WTC11 (cell line): ENCODE measurements at places on chromosomes 3 and 15.
A peak's percentile ranks its signal among the peaks of the same experiment; 100 is the strongest.

GRCh38 chr15:78265137-78265460, 737 bp downstream of the DNAJA4 start:
- DNase-seq: no peak

DNA sequence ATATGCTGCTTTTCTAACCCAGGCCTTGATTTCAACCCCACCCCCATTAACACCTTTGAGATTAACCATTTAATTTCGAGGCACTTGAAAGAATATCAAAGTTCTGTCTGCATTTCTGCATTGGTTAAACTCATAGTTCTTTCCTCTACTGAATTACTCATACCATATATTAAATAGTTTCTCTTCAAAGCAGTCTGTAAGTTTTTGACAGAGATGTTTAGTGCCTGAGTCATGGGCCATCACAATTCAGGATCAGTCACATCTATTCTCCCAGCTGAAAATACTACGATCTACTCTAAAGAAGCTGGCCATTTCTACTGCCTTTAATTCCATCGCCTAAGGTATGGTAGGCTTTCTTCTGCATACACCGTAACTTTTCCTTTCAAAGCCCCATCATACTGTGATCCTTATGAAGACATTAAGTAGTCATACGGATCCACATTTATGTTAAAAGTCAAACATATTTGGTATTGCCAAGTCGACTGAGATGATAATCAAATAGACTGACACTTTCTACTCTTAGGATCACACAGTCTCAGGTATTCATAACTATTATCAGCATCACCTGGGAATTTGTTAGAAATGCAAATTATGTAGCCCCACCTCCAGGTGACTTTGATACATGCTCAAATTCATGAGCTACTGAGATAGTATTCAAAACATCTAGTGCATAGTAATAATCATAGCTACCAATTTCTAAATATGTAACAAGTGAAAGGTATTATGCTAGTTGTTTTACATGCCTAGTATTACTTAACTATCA, 489.4 kb upstream of the IL12A start:
- no peak for DNase-seq

- no peak for DNase-seq
Observed at GRCh38 chr15:100235030-100235617, 106.7 kb downstream of the ADAMTS17 start.

DNA sequence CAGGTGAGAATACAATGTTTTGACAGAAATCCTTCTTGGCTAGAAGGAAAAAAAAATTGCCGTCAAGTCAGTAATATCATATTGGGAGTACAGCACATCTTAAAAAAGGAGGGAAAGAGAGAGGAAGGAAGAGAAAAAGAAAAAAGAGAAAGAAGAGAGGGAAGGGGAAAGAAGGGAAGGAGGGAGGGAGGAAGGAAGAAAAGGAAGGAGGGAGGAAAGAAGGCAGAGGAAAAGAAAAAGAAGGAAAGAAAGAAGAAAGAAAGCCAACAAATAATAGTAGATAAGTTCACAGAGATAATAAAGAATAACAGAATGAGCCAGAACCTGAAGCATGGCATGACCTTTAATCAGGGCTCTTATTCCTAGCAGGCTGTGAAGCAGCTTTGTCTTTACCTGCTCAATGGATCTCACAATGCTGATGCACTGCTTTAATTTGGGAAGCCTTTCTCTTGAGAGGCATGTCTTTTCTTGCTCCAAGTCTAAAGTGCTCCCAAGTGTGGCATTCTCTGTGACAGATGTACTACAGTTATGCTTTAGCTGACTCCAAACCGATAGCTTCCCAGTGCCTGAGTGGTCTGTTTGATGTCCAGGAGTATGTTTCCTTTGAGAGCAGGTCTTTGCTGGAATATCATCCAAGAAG, 114.9 kb downstream of the IQCH start:
- no peak for DNase-seq

- no peak for DNase-seq
Observed at GRCh38 chr3:52197499-52197841, 490 bp upstream of the ALAS1 start.

DNA sequence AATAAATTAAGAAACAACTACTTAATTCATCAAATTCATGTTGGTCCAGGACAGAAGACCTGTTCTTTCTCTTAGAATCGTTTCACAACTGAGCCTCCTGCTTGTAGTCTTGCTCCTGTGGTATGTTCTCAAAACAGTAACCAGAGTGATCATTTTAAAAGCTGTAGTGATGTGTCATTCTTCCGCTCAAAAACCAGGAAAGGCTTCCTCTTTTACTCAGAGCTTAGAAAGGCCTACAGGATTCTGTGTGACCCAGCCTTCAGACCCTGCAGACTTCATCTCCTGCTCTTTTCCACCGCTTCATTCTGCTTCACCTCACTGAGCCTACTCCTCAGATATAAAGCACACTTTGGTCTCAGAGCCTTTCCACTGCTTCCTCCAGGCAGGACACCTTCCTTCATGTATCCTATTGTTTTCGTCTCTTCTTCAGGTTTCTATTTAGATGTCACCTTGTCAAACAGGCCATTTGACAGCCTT, 22.7 kb downstream of the ST6GAL1 start:
- no peak for DNase-seq

GRCh38 chr15:86916671-86917360, 837.1 kb downstream of the AGBL1 start:
- no peak for DNase-seq

DNA sequence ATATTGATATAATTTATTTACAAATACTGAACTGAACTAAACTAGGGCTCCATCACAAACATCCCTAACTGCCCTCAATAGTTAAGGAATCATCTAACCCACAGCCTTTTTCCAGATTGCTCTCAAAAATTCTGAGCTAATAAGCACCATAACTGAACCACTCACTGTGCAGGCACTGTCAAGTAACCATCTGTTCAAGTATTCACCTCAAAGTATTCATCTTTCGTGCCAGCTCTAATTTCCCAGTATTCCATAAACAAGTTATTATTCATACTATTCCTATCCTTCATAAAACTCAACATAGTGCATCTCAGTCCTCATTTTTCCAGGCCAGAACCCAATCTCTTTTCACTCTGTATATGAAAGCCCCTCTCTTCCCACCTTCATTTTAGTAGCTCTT, 41.1 kb downstream of the THBS1 start:
- no peak for DNase-seq

- peak; percentile 39 for DNase-seq
Observed at GRCh38 chr3:195153130-195153529, 117.8 kb downstream of the XXYLT1 start.

GRCh38 chr15:56805466-56806147, 72.3 kb upstream of the ZNF280D start:
- DNase-seq: no peak

DNA sequence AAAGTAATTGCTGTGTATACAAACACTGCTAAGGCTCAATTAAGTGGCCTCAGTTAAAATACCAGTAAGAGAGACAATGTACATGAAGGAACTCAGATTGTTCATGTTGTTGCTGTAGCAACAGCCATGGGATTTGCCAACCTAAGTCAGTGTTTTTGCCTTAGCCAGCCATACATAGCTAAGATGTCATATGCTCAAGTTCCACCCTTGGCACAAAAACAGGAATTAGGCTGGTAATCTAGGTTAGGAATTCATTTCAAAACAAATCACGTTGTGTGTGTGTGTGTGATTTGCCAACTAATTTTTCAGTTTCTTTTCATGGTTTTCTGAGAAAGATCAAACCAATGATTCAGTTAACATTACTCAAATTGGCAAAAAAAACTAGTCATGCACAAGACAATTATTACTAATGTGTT, 143.7 kb upstream of the KCNMB2 start:
- DNase-seq: no peak

- no peak for DNase-seq
Observed at GRCh38 chr15:58440158-58440910, 8.5 kb downstream of the LIPC start.

- DNase-seq: no peak
Observed at GRCh38 chr3:85603378-85603777, 644.6 kb downstream of the CADM2 start.

GRCh38 chr3:118817748-118818165, 216.9 kb downstream of the IGSF11 start:
- DNase-seq: peak; percentile 54

DNA sequence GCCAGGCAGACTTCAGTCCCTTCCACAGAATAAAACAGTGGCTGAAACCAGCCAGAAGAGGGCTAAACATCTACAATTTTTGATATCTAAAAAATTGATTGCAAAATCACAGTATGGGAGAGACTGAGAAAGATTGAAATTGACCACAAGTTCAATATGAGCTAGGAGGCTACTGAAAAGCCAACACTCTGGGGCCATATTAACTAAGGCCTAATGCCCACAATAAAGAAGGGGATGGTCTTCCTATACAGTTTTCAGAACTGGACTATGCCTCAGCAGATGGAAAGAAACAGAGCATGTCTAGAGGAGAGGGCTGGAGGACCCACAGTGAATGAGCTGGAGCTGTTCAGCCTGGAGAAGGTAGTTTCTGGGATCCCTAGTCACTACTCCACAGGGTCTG, 53.2 kb downstream of the WNT7A start:
- DNase-seq: no peak

- no peak for DNase-seq
Observed at GRCh38 chr3:122694966-122695365, 14.3 kb downstream of the PARP14 start.

GRCh38 chr3:131561511-131561910, 58.7 kb upstream of the MRPL3 start:
- DNase-seq: no peak

DNA sequence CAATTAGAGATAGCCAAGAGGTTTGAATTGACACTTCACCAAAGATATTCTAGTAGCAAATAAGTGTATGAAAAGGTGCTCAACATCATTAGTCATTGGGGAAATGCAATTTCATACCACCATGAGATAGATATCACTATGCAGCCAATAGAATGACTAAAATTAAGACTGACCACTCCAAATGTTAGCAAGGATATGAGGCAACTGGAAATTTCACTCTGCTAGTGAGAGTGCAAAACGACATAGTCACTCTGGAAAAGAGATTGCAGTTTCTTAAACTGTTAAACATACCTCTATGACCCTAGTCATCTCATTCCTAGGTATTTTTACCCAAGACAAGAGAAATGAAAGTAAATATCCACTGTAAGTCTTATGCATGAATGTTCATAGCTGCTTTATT, 27.6 kb upstream of the SLC6A11 start:
- DNase-seq: no peak

GRCh38 chr3:71392251-71392650, 191.3 kb downstream of the FOXP1 start:
- no peak for DNase-seq

- DNase-seq: no peak
Observed at GRCh38 chr15:61084944-61085367, 144.1 kb downstream of the RORA start.

GRCh38 chr3:142656575-142656974, 60.4 kb downstream of the PLS1 start:
- DNase-seq: no peak

GRCh38 chr15:56821721-56822425, 88.6 kb upstream of the ZNF280D start:
- peak; percentile 64 for DNase-seq

DNA sequence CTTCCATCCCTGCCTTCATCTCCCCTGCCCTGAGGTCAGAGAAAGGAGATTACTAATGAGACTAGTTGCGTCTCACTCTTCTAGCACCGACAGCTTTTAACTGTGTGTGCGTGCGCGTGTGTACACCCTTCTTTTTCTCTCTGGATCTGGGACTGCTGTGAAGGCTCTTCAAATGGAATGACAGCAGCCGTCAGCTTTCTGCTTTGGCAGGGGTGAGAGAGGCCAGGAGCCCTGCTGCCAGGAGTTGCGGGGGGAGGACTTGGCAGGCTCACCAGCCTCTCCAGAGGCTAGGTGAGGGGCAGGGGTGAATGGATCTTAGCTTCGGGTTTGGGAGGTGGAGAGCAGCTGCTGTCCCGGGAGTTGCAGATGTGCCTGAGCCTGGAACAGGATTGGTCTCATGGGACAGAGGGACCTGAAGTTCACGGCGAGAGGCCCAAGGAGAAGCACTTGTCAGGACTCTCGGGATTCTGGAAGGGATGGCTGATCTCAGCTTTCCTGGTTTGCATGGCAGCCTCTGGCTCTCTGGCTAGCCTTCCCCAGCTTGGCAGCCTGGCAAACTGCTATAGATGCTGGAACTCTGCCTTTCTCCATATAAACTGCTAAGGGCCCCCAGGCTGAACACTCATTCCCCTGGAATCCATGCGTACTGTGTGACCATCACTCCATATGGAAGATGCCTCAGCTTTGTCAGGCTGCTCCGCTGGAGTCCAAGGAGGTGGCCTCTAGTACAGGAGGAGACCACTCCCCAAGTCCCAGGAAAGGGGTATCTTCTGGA, 16.6 kb downstream of the TEX264 start:
- DNase-seq: no peak

DNA sequence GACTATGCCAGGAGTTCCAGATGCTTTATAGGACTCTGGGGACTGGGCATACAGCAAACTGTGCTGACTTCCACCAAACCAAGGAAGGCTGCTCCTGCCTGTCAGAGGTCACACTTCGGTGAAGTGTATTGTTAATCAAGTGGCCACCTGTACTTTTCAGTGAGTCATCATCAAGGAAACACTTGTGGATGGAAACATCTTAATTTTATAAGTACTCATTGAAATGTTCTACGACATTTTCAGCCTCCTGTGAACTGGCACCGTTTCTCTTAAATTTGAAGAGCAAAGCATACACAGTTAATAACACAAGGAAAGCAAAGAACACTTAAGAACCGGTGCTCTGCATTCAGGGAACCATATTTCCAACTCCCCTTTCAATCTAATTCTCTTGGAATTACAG, 801.7 kb upstream of the DPPA4 start:
- DNase-seq: no peak

- DNase-seq: no peak
Observed at GRCh38 chr15:77440378-77440999, 19.8 kb downstream of the HMG20A start.

- no peak for DNase-seq
Observed at GRCh38 chr15:91424001-91424400, 323.9 kb downstream of the SV2B start.

DNA sequence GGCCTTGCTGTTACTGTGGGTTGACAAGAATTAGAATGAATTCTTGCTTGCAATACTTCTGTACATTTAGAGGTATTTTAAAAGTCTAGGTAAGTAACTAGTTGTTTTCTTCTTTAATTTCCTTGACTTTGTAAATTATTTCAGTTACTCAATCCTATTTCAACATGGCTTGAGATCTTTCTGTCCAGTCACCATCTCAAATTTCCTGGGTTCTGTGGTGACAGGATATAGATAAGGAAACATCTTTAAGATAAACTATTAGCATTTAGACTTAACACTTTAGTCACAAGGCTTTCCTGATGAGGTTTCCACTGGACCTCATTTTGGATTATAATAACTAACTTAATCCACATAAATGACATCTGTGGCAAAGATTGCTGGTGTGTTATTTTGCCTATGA, 195.9 kb upstream of the DPH6 start:
- no peak for DNase-seq

DNA sequence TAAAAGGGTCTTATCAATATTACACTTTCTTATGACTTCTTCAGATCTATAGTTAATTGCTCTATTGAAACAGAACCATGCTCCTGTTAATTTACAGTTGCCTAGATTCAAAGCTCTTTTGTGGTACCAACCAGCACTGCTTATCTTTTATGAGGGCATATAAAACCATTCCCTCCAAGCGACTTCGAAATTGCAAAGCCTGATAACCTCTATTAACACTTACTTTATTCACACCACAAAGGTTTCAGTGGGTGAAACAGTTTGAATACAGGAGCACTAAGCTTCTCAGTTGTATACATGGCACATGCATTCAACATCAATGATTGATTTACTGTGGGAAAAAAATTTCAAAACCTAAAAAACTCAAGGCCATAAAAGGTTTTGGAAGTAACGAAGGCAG, 74.9 kb upstream of the PPIB start:
- no peak for DNase-seq

GRCh38 chr3:155688481-155688880, 56.4 kb downstream of the PLCH1 start:
- DNase-seq: no peak
